Activated CD4-positive, alpha-beta T cell treated with anti-CD3 and anti-CD28 coated beads, Interleukin-2, amount 50 U/mL, for 48 hours (primary cell): ENCODE measurements at places on chromosomes 16 and 17.

- DNase-seq, result no peak
Observed at GRCh38 chr17:70171159-70171558, 1.8 kb downstream of the KCNJ2 start.

- DNase-seq, result no peak
Observed at GRCh38 chr17:66098040-66098439, 93.9 kb downstream of the CEP112 start.

DNA sequence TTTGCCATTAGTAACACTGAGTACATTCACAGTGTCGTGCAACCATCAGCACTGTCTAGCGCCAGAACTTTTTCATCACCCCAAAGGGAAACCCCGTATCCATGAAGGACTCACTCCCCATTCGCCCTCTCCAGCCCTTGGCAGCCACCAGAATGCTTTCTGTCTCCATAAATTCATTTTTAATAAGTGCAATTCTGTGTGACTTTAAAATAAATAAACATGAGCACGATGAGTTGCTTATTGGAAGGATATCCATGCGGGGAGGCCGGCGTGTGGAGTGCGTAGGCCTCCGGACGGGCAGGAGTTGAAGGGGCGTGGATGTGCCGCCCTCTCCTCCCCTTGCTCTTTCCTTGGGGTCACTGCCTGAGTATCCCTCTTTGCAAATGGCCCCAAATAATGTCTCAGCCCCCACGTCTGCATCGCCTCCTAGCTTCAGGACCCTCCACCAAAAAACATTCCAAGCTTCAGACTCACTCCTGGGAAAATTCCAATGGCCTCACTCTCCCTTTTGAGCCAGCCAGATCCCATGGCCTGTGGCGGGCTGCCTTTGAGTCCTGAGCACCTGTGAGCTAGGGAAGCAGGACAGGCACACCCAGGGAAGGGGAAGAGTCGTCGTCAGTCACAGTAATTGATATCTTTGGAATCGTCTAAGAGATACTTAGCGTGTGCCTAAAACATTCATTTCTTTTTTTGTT lies 306.3 kb downstream of the SEC14L1 start:
- no peak for DNase-seq

- no peak for DNase-seq
Observed at GRCh38 chr16:56258508-56259424, 67.5 kb downstream of the GNAO1 start.

DNA sequence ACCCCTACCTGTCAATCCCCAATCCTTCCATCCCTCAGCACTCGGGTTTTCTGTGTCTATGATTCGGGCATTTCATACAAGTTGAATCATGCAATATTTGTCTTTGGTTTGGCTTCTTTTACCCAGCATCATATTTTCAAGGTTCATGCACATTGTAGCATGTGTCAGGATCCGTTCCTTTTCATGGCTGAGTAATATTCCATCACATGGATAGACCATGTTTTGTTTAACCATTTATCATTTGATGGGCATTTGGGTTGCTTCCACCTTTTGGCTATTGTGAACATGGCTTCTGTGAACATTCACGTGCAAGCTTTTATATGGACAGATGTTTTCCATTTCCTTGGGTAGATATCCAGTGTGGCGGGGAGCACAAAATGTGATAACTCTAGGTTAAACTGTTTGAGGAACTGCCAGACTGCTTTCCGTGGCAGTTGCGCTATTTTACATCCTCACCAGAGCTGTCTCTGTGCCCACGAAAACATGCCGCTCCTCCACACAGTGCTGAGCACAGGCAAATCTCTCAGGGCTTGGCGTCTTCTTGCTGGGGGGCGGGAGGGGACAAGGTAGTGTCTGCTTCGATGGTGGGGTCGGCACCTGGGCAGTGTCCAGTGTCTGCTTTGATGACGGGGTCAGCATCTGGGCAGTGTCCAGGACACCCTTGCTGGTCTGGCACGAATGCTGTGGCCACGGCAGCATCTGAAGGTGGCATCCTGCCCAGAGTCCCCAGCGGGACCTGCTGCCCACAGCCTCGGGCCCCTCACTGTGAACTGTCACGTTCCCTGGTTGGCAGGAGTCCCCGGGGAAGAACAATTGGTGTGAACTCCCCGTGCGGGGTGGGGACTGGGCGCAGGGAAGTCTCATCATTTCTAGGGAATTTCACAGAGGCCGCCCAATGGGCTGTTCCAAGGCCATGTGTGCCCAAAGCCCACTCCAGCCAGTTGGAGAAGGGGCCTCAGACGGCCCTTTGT lies 32.4 kb upstream of the JPH3 start:
- no peak for DNase-seq

GRCh38 chr17:20966870-20967269 lies 75.9 kb downstream of the USP22 start:
- DNase-seq, result no peak

- DNase-seq, result no peak
Observed at GRCh38 chr17:45941395-45941794, 47.0 kb downstream of the MAPT start.

DNA sequence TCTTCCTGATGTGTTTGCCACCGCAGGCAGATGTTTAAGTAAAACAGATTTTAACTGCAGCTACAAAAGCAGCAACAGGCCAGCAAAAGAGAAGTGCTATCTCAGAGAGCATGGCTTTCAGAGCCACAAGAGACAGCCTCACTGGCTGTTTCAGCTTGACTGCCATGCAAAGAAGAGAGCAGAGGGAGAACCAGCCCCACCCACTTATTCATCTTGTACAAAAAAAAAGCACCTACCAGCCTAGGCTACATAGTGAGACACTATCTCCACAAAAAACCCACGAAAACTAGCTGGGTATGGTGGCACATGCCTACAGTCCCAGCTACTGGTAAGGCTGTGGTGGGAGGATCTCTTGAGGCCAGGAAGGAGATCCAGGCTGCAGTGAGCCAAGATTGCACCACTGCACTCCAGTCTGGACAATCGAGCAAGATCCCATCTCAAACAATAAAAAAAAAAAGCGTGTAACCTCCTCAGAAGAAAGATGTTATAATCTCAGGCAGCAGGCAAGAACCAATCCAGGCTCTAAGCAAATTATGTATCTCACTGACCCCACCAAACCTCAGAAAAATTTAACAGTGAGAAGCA lies 30.0 kb downstream of the STH start:
- DNase-seq, result no peak

GRCh38 chr17:7141824-7142223 lies 27.2 kb upstream of the ASGR2 start:
- no peak for DNase-seq

GRCh38 chr16:83734136-83734535 lies 73.6 kb upstream of the HSBP1 start:
- DNase-seq, result no peak

- DNase-seq, result peak; percentile 47
Observed at GRCh38 chr16:68369697-68370580, 59.1 kb downstream of the PRMT7 start.

GRCh38 chr16:86854058-86854621 lies 275.8 kb downstream of the FOXL1 start:
- no peak for DNase-seq
